ENCODE measurements at places on chromosomes 4 and X.

- no peak for DNase-seq
Measured at GRCh38 chr4:4659871-4660651, 118.2 kb upstream of the STX18 start.

- no peak for DNase-seq
Measured at GRCh38 chr4:90503677-90504076, 376.5 kb downstream of the CCSER1 start.

- DNase-seq, result no peak
Measured at GRCh38 chr4:121989715-121990114, 37.9 kb upstream of the TRPC3 start.

GRCh38 chr4:104967034-104967401 is 179.7 kb upstream of the TET2 start:
- peak; percentile 11 for DNase-seq

DNA sequence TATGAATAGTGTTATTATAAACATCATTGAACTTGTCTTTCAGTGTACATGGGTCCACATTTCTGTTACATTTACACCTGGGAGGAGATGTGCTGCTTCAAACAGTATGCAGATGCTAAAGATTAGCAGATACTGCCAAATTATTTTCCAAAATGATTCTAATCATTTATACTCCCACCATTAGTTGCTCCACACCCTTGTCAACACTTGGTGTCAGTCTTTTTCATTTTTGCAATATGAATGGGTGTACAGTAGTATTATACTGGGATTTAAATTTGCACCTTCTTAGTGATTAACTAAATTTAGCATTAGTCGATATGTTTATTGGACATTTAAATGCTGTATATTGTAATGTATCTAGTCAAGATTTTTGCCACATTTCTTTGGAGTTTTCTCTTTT is 131.6 kb upstream of the GRID2 start:
- DNase-seq, result no peak

GRCh38 chrX:69128588-69128987 is 36.7 kb downstream of the PJA1 start:
- no peak for DNase-seq

DNA sequence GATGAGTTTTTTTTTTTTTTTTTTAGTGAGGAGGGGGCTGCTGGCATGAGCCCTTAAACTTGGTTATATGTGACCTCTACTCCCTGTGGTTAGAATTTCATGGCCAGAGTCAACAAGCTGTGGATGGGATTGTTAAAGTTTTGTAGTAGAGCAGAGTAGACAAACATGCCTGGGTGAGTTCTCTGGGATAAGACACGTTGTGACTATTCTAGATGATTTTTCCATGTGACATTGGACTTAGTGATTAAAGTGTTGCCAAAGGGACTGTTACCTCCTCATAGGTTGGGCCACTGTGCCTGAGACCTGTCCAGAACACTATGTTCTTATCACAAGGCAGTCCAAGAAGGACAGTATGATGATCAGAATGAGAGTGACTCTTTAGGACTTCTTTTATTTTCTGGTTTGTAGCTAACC is 28.8 kb upstream of the ALB start:
- no peak for DNase-seq

- no peak for DNase-seq
Measured at GRCh38 chrX:118523920-118524319, 28.3 kb downstream of the DOCK11 start.

DNA sequence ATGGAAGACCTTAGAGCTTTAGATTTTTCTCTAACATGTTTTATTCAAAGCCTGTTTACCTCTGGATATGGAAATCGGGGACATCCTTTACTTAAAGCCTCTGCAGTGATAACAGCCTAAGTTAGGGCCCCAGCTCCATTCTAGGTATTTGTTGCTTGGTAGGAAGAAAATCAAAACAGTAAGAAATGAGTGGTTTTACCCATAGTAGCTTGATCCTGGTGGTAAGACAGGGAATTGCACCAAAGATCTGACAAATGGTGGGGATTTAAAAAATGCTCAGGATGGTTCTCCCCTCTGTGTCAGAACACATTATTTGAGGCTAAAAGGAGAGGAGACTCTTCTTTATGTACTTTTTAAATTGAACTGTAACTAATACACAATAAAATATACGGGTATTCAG is 52.4 kb downstream of the AFF2 start:
- no peak for DNase-seq

DNA sequence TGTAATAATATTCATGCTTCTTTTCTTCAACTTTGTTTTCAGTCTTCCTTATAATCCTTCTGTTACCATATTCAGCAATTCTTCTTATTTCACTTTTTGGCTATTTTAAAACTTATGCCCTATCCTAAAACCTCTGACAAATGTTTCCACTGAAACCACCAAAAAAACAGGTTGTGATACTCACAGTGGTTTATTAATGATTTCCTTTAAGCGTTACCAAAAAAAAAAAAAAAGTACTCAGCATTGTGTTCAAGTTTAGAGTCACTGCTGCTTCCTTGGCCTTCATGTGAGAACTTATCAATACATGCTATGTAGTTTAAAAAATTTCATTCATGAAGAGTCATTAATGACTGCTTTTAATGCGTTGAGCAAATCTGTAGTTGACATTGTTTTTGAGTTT is 35.4 kb upstream of the UGT2A3 start:
- no peak for DNase-seq

GRCh38 chrX:46325312-46325877 is 219.8 kb downstream of the ZNF674 start:
- DNase-seq, result peak; percentile 14

GRCh38 chr4:16603178-16603577 is 295.3 kb downstream of the LDB2 start:
- DNase-seq, result no peak

DNA sequence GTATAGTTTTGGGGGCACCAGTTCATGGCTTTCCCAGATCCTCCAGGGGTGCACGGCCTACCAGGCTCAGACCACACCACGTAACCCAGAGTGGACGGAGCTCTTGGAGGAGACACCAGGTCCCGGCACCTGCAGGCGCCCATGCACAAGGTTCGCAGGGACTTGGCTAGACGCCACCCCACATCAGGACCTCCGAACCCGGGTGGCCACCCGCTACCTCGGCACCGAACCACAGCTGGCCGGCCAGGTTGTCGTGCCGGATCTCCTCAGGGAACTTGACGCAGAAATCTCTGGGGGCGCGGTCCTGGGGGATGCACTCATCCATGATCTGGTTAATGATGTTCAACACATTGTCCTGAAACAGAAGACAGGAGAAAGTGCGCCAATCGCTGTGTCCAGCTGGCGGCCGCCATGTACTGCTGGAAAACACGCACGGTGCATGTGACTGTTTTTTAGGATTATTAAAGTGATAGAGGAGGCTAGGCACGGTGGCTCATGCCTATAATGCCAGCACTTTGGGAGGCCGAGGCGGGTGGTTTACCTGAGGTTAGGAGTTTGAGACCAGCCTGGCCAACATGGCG is 77.1 kb downstream of the ZFYVE28 start:
- DNase-seq, result no peak

- no peak for DNase-seq
Measured at GRCh38 chr4:36551697-36552214, 270.3 kb downstream of the DTHD1 start.

DNA sequence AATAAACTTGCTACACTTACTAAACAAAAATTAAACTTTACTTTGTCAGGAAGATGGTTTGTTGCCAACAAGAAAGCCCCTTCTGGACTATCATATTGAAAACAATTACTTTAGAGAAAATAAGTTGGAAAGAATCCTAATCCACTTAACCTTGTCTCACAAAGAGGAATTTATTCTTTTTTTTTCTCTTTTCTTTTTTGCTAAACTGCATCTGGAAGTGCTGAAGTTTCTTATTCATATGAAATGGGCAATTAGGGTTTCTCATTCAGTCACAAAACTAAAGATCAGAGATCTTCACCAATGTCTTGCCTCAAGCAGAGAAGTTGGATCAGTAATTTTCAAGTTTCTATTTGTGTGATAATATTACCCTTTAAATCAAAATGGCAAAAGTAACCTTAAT is 234.9 kb upstream of the AMOT start:
- no peak for DNase-seq

DNA sequence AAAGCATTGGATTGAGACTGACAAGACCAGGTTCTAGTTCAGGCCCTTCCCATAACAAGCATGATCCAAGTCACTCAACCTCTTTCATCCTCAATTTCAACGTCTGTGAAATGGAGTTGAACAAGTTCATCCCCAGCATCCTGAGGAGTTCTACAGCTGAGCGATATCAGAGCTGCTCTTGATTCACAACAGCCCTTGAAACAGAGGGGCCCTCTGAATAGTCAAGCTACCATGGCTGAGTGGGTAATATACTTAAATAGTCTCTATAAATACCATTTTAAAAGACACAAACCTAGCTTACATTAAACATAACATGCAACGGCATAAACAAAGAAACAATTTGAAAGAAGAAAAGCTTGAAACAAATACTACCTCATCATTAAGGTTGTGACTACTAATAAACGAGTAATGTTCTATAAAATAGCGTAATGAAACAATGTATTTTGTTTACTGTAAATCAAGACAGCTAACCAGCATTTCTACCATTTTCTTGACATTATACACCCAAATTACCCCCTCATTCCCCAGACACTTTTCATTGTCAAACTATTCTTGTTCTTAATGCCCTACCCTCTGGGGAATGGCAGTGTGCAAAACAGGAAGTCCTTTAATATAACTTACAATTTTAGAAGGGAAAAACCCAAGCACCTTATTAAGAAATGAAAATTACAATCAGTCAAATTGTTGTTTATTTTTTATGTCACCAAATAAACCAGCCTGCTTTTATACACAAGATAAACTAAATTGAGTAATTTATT is 202.3 kb downstream of the PARM1 start:
- DNase-seq, result no peak

GRCh38 chrX:150649096-150649870 is 43.9 kb upstream of the MTMR1 start:
- DNase-seq, result peak; percentile 61

DNA sequence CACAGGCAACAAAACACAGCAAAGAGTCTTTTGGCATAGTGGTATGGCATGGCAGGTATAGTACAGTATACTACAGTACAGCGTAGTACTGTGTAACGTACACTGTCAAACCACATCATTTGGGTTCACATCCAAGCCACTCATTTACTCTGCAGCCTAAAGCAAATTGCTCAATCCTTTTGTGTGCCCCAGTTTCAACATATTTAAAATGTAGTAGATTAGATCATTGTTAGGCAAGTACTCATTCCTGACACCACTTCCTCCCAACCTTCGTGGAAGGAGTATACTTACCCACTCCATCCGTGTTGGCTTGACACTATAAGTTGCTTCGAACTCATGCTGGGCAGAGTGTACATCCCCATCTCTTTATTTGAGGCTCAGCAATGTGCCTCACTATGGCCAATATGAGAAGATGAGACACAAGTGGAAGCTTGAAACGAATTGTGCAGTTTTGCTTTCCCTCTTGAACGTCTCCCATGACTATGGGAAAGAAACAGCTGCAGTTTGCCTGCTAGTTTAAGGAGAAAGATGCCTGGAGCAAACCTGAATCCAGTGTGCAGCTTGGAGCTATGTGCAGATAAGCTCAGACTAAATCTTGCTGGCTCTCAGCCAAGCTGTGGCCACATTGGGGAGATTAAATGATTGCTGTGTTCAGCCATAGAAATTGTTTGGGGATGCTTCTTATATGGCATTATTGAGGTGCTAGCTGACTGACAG is 85.7 kb upstream of the TBL1X start:
- DNase-seq, result no peak

DNA sequence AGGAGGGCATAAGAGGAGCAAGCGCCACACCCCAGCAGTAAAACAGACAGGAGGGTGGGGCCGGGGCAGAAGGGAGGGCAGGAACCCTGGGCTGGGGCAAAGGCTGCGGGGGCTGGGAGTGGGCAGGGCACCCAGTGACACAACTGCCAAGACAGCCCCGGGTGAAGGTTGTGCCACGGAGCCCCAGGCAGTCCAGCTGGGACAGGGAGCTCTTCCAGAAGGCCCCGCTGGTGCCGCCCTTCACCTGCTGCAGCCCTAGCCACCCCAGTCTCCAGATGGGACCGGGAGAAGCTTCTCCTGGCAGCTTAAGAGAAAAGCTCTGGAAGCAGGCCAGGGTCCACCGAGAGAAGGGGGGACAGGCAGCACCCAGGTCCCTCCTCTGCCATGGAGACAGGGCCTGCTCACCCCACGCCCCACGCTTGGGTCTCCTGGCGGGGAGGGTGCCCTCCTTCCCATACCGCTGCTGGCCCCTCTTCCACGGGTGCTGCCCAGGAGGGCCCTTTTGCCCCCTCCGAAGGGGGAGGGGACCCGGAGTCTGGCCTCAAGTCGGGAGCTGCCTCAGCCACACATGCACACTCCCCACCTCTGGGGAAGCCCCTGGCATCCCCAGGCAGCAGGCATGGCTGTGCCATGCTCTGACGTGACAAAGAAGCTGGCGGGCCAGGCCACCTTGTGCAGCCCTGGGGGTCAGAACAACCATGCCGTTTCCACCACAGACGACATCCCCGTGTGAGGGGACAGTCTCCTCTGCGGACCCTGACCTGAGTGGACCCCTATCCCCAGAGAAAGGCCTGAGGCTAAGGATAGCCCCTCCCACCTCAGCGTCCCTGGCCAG is 1.5 kb downstream of the DGKQ start:
- DNase-seq, result no peak

- DNase-seq, result no peak
Measured at GRCh38 chr4:52408471-52408870, 250.6 kb downstream of the USP46 start.

DNA sequence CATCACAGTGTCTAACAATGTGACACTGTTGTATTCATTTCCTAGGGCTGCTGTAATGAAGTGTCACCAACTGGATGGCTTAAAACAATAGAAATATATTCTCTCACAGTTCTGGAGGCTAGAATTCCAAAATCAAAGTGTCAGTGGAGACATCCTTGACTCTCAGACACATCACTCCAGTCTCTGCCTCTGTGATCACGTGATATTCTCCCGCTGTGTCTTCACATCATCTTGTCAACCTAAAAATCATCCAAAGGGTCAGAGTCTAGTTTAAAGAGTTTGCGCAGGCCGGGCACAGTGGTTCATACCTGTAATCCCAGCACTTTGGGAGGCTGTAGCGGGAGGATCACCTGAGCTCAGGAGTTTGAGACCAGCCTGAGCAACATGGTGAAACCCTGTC is 36.6 kb upstream of the HPSE start:
- DNase-seq, result no peak

DNA sequence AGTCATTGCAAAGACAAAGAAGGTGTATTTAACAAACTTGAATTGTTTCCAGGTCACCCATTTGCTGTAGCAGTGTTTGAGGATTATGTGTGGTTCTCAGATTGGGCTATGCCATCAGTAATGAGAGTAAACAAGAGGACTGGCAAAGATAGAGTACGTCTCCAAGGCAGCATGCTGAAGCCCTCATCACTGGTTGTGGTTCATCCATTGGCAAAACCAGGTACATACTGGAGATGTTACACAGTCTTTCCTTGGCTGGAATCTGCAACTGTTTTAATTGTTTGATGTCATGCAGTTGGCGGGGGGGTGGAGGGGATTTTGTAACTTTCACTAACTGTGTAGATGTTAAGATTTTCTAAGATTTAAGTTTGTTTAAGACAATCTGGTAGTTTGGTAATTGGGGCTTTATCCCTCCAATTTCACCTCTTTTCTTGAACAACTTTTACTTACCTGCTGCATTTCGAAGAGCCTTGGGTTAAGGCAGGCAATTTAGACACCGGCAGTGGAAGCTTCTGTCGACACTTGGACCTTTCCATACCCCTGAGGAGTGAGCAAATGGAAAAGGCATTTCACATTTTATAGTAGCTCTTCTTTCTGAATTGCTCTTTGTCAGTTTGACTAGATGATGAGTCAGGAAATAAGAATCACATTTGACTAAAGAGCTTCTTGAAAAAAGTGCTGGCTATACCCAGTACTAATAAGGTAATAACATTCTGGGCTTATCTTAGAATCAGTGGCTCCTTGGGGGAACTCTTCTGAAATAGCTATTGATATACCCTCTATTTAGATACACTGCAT is 67.4 kb downstream of the EGF start:
- DNase-seq, result peak; percentile 51

- no peak for DNase-seq
Measured at GRCh38 chrX:74931214-74931613, 6.0 kb upstream of the NEXMIF start.

All from foreskin melanocyte (primary cell).